Stimulated activated CD8-positive, alpha-beta memory T cell treated with anti-CD3 and anti-CD28 coated beads, Interleukin-15, amount 100 ng/mL, for 4 hours (primary cell): ENCODE measurements at places on chromosomes 12 and 14.

DNA sequence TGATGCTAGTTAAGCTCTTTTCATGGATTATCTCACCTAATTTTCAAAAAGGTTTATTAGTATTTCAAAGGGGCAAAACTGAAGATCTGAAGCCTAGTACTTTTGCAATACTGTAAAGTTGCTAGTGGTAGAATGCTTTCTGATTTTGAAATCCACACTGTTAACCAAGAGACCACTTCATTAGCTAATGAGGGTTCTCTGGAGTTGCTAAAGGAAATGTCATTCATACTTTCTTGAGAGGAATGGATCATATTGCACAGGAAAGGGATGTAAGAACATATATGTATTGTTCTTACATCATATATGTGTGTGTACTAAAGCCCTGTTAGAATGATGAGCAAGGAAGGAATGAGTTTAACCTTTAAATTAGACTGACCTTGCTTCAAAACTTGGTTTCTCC, 39.0 kb upstream of the LDHB start:
- DNase-seq: no peak

DNA sequence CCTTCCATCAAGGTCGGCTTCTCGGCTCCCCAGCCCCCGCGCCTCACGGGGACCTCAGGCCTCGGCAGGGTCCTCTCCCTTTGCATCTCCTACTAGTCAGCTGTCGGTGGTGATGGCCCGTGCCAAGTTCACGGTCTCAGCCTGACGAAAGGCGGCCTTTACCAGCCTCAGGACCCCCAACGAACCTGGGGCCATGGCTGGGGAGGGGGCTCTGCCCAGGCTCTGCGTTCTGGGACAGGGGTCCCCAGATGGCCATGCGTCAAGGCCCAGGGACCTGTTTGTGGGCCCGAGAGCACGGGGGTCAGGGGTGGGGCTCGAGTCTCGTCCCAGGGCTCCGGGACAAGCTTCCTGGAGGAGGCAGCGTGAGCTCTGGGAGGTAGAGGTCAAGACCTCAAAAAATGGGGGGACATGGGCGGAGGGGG, 32.8 kb upstream of the DEGS2 start:
- DNase-seq: no peak

DNA sequence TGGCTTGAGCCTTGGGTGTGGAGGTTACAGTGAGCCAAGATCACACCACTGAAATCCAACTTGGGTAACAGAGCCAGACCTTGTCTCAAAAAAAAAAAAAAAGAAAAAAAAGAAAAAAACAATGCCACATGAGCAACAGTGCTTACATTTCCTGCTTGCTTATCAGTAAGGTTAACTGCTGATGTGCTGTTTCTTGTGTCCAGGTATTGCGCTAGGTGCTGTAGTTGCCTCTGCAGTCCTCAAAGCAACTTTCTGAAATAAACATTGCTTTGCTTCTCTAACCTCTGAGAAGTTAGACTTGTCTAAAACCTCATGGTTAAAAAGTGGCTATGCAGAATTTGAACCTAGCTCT, 24.7 kb downstream of the RNF34 start:
- DNase-seq: no peak

DNA sequence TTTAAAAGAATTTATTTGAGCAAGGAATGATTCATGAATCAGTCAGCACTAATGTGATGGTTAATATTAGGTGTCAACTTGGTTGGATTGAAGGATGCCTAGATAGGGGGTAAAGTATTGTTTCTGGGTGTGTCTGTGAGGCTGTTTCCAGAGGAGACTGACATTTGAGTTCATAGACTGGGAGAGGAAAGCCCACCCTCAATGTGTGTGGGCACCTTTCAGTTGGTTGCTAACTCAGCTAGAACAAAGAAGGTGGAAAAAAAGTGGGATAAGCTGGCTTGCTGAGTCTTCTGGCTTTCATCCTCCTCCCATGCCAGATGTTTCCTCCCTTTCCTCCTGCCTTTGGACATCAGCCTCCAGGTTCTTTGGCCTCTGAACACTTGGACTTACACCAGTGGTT, 47.2 kb downstream of the TESPA1 start:
- no peak for DNase-seq

- no peak for DNase-seq
Measured at GRCh38 chr14:20624495-20625070, 16.9 kb downstream of the OR6S1 start.

- DNase-seq: no peak
Measured at GRCh38 chr14:99517643-99518381, 36.6 kb downstream of the CCNK start.

GRCh38 chr12:89358805-89359204, 6.5 kb upstream of the DUSP6 start:
- DNase-seq: no peak

- no peak for DNase-seq
Measured at GRCh38 chr12:70646850-70647249, 9.6 kb upstream of the PTPRB start.

DNA sequence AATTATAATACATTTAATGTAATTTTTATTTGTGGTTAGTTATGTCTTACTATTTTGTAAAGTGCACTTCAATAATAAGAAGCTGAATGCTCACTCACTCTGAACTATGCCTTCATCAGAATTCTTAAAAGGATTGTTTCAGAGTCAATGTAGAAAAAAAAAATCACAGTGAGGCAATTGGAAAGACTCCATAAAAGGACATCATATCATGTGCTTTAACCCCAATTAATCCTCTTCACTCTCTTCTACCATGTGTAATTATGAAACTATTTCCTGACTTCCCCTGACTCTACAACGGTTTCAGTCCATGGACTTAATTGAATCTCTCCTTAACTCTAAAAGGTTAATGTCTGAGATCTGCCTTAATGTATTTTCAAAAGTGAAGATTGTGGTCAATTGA, 250.4 kb upstream of the ALG10 start:
- no peak for DNase-seq

GRCh38 chr14:91282954-91283645, 38.6 kb upstream of the GPR68 start:
- DNase-seq: no peak

- peak; percentile 62 for DNase-seq
Measured at GRCh38 chr12:118061011-118061872, at the start of gene WSB2. Gene WSB2, minus strand, starts transcription at chr12:118061179. Its CDS starts 131 bp downstream, at chr12:118061048.
